A549 treated with Hydrocortisone at 1 μM for 4 hours (cell line): ENCODE measurements at places on chromosomes 5 and 9. TPM values are rescaled to one million over a fixed set of nuclear protein-coding genes. Genes with fewer than 3 reads are reported as not detected.

TYRP1 gene
- total RNA-seq: 0.05 TPM in 2 of 5 replicates, not detected in the others

KLHL3 gene
- 0.11 to 0.44 TPM (median 0.18 TPM) in 5 replicates for total RNA-seq

DDX4 gene
- total RNA-seq: 0.05 to 0.08 TPM in 2 of 5 replicates, not detected in the others

LIX1 gene
- not detected in 5 replicates for total RNA-seq

MARVELD2 gene
- 2.0 to 4.3 TPM (median 2.4 TPM) in 5 replicates for total RNA-seq

RGS7BP gene
- not detected in 5 replicates for total RNA-seq

FAXDC2 gene
- total RNA-seq: 0.25 to 0.55 TPM (median 0.43 TPM) in 5 replicates

KCNV2 gene
- total RNA-seq: not detected in 5 replicates

SLC25A48 gene
- total RNA-seq: 0.12 to 0.45 TPM (median 0.24 TPM) in 5 replicates

VAV2 gene
- 32.0 to 46.0 TPM (median 41.5 TPM) in 5 replicates for total RNA-seq

FBXL7 gene
- 1.2 to 1.6 TPM (median 1.4 TPM) in 5 replicates for total RNA-seq

PSAT1 gene
- total RNA-seq: 147 to 180 TPM (median 169 TPM) in 5 replicates

PCDHB8 gene
- total RNA-seq: 0.13 to 0.36 TPM (median 0.30 TPM) in 5 replicates

TCF7 gene
- total RNA-seq: 9.7 to 11.2 TPM (median 11.1 TPM) in 5 replicates

ANGPTL2 gene
- 0.05 TPM in 1 of 5 replicates, not detected in the others for total RNA-seq

NTNG2 gene
- 0.83 to 2.2 TPM (median 1.4 TPM) in 5 replicates for total RNA-seq

C5orf52 gene
- total RNA-seq: not detected in 5 replicates

GRIN3A gene
- total RNA-seq: not detected in 5 replicates

TXNDC8 gene
- not detected in 5 replicates for total RNA-seq

FSTL4 gene
- total RNA-seq: 4.3 to 6.4 TPM (median 4.6 TPM) in 5 replicates

PAIP1 gene
- 105 to 121 TPM (median 109 TPM) in 5 replicates for total RNA-seq

IFNA13 gene
- not detected in 5 replicates for total RNA-seq

SLC6A3 gene
- total RNA-seq: 0.62 to 0.97 TPM (median 0.75 TPM) in 5 replicates

SLF1 gene
- 8.7 to 10.1 TPM (median 9.3 TPM) in 5 replicates for total RNA-seq

SARDH gene
- total RNA-seq: 0.07 to 0.16 TPM (median 0.15 TPM) in 4 of 5 replicates, not detected in the other

AK3 gene
- 45.0 to 57.4 TPM (median 52.9 TPM) in 5 replicates for total RNA-seq

LCN12 gene
- 0.46 to 1.6 TPM (median 1.2 TPM) in 5 replicates for total RNA-seq

LHFPL2 gene
- 50.1 to 80.2 TPM (median 66.5 TPM) in 5 replicates for total RNA-seq
